ENCODE measurements at places on chromosomes 1 and 21.

DNA sequence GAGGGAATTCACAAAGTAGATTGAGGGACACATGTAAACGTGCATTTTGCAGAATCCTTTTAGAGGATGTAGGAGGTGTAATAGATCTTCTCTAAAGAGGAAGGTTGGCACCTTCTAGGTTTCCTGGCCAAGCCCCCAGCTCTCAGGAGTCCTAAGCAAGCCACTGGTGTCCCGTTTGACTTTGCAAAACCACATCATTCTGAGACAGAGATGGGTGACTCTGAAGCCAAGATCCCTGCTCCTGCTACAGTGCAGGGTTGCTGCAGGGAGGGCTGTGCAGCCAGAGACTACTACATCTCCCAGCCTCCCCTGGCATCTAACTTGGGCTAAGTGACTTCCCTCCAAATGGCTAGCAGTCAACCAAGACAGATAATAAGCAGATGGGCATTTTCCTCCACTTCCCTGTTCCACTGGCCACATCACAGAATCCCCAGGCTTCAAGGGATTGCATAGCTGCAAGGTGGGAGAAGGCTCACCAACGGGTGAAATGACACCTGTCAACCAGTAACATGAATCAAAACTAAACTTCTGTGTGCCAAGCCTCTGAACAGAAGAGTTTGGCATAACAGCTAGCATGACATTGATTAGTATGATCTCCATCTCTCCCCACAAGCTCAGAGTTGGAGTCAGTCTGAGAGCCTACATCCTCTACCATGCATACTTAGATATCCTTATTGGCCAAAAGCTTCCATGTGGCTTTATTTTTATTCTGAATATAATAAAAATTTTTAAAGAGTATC lies 129.6 kb upstream of the COA6 start:
- no peak for DNase-seq

GRCh38 chr1:158600735-158601134 lies 4.3 kb upstream of the OR10Z1 start:
- no peak for DNase-seq

DNA sequence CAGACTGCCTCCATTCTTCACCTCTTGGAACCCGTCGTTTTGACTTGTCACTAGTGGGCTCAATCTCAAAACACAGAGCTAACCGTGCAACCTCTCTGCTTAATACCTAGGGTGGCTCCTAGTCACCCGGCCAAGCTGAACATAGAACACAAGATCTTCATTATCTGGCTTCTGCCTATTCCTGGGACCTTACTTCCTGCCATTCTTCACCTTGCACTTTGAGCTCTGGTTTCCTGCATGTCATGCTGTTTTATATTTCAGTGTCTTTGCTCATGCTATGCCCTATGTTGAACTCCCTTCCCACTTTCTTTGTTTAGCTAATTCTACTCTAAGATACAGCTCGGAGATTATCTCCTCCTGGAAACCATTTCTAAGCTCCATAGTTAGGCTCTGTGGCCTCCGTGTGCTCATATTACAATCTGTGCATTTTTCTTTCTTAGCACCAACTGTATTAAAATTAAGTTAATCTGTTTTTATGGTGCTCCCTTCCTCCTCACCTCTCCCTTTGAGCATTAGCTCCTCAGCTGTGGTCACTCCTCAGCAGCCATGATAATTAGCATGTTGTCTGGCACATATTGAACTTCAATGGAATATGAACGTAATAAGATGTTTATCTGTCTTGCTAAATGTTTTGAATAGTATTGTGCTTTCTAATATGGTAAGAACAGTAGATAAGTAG lies 13.1 kb downstream of the GPSM2 start:
- DNase-seq, result no peak

DNA sequence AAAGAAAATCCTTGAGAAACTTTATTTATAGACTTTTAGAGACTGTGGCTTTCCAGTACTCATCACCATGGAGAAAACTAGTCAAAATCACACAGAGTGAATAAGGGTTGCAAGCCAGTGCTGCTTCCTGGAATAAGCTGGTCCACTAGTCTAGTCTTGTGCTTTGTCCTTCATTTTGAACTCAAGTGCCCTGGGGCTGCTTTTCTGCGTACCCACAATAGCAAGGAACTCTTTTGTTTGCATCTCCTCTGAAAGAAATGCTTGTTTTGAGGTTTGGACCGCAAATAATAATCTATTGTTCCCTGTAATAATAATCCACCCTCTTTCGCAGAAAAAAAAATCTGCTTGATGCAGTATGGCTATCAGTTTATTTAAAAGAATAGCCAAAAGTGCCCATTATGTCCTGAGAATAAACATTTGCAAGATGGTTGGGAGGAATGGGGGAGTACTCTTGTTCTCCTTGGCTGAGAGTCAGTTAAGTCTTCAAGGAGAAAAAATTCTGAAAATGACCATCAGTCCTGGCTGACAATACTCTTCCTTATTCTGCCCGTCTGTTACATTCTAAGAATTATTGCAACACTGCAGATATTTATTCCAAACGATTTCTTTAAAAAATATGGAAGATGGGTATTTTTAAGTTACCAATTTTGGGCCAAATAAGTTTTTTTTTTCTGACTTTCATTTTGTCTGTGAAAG lies 41.9 kb downstream of the MPZL1 start:
- DNase-seq, result no peak

- no peak for DNase-seq
Observed at GRCh38 chr1:231248778-231249177, 7.8 kb downstream of the GNPAT start.

GRCh38 chr1:40989066-40989465 lies 9.6 kb downstream of the CTPS1 start:
- no peak for DNase-seq
